Stimulated activated CD4-positive, alpha-beta T cell treated with anti-CD3 and anti-CD28 coated beads, TNF-alpha, amount 100 ng/mL, for 1 hour (primary cell): ENCODE measurements at places on chromosomes 1 and 21.

- no peak for DNase-seq
These were observed 3.8 kb upstream of the SELENON start for GRCh38 chr1:25795946-25796810.

- DNase-seq = no peak
These were observed 24.4 kb downstream of the C1orf141 start for GRCh38 chr1:67110352-67110751.

DNA sequence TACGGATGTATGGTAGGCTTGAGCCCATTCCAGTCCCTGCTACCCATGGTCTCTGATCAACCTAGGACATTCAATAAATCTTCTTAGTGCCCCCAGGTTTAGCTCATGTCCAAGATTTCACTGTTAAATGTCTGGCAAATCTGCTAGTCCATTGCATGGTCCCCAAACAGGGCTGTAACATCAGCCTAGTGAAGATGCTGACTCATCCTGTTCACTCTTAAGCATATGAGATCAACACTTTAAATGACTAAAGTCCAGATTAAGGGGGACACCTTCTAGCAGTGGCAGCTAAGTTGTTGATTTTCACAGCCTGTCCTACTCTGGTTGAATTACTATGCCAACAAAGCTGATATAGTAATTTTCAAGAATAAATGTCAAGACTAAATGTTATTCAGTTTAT, 46.5 kb upstream of the NUF2 start:
- DNase-seq = no peak

- no peak for DNase-seq
These were observed 174.1 kb downstream of the KCNJ6 start for GRCh38 chr21:37742115-37742514.

GRCh38 chr1:202965422-202965821, 1.6 kb downstream of the CYB5R1 start:
- no peak for DNase-seq

- no peak for DNase-seq
These were observed 5.1 kb upstream of the ARNT start for GRCh38 chr1:150881331-150882070.

DNA sequence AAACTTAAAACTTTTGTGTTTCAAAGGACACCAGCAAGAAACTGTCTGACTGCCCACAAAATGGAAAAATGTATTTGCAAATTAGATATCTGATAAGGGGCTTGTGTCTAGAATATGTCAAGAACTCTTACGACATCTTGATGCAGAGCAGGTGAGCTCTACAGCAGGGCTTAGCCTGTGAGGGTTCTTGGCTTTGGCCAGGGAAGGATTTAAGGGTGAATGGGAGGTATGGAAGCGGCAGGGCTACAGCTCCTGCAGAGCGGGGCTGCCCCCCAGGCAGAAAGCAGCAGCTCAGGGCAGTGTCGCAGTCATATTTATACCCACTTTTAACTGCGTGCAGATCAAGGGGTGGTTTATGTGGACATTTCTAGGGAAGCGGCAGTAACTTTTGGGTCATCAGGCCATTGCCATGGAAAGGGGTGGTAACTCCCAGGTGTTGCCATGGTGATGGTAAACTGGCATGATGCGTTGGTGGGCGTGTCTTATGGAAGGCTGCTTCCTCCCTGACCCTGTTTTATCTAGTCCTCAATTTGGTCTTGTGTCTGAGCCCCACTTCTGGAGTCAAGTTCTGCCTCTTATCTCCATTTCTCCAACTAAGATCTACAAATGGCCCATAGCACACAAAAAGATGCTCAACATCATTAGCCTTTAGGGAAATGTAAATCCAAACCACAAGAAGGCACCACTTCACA, 23.2 kb downstream of the MORN1 start:
- DNase-seq = no peak

- DNase-seq = no peak
These were observed 12.9 kb upstream of the LELP1 start for GRCh38 chr1:153190373-153190772.

DNA sequence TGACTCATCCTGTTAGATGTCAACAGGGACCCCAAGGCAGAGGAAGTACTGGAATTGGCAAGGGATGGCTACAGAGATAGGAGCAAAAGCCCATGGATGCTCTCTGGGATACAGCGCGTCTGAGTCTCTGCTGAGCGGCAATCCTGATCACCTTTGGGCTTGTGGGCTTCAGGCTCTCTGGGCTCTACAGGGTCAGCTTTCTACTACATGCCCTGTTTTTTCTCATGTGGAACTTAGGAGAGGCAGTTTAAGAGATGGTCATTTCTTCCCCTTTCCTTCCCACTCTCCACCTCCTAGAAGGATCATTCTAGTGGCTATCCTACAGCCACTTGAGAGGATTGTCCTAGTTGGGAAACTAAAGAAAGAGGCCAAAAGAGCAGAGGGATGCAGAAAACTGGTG, 1.3 kb downstream of the LINGO4 start:
- DNase-seq = no peak

GRCh38 chr1:247274605-247275256, 18.9 kb downstream of the VN1R5 start:
- DNase-seq = no peak

DNA sequence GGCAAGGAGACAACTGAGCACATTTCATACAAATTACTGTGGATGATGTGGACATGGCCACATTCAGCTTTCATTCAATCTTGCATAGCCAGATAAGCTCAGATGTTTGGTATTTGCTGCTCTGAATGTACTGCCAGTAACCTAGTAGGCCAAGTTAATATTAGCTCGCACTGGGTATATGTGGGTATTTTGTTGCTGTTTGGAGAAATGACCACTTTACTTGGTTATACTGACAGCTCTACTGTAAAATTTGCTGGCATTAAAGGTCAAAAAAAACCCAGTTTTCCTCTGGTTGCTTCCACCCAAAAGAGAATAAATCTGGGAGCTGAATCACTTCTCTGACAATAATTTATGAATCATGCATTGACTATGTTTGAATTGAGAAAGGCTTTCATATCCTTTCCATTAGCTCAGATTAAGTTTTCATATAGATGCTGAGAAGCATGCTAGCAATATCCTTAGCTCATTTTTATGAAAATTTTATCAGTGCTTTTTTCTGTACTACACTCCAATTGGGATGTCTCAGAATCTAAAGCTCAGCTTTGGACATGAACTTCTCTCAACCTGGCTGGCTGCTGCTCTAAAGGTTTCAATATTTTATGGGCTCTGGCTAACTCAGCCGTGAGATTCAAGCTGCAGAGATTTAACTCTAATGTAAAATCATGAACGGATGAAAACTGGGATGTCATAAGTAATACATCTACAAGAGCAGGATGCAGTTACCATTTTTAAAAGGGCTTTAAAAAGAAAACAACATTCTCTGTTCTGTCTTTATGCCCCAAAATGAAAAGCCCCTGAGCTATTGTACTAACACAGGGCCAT, 330.0 kb downstream of the BARHL2 start:
- DNase-seq = no peak

DNA sequence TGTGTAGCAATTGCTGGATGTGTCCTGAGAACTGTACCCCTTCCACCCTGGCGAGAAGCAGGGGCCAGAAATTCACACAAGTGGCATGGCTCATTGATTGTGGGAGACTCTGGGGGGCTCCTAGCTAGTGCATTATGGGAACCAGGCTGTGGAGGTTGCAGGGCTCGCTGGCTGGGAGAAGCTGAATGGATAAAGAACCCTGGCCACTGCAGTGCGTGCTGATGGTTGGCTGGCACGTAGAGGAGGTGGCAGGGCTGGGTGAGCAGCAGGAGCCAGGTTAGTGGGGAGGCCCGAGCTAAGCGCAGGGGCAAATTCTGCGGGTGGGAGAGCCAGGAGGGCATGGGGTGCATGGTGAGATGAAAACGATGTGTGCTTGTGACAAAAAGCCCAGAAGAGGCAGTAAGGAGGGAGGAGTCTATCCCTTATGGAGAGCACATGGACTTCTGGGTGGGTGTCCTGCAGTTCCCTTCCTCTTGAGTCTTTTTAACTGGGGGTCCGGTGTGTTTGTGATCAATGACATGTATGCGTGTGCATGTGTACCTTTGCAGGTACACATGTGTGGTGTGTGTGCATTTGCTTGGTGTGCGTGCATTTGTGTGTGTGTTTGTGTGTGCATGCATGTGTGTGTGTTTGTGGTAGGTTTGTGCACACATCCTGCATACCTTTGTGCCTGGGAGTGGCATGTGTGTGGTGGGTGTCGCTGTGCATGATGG, 3.6 kb downstream of the GUK1 start:
- no peak for DNase-seq

GRCh38 chr1:111538343-111539025, 35.1 kb upstream of the ADORA3 start:
- DNase-seq = no peak

DNA sequence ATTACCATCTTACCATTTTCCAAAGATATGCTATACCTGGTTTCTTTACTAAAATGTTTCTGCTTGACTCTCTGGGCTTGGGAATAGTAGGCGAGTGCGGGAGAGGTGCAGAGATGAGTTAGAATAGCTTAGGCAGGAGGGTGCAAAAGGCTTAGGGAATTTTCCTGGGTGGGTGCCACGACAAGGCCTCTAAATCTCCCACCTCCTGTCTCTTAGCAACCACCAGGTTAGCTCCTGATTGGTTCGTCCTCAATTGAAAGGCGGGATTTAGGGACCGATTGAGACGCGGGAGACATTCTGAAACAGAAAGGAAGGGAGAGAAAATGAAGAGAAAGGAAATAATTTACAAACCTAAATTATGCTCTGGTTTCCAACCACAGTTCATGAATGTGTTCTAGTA, 3.1 kb downstream of the ACKR1 start:
- no peak for DNase-seq

DNA sequence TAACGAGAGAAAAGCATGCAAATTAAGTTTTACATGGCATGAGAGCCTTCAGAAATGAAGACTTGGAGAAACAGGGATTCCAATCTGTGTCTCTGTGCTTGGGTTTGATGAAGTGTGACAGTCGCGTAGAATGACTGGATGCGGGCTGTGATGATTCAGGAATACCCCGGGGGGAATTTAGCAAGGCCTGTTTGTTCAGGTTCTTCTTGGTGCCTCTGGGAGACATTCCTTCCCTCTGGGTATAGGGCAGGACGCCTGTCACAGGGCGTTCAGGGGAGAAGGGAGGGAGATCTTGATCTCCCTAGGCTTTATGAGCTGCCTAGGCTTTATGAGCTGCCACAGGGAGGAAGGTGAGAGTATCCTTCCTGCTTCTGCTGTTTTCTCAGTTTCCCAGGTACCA, 36.6 kb downstream of the DOP1B start:
- no peak for DNase-seq

DNA sequence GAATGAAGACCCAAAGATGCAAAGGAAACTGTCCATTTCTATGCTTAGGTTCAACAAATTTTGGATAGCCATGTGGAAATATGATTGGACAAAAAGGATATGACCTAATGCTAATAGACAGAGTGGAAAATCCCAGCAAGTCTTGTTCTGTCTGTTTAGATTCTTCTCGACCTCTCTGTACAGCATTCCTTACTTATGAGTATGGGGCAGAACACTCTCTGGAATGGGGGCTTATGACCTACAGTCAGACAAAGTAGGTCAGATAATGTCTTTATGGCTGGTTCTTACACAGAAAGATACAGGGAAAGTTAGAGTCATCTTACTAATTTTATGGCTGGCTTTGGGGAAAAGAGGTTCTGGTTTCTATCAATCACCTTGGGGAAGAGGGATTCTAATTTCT, 2.8 kb downstream of the GCSAML start:
- no peak for DNase-seq

GRCh38 chr1:151705753-151706463, 10.7 kb downstream of the CELF3 start:
- no peak for DNase-seq
